ENCODE measurements at places on chromosomes 2 and 18.

GRCh38 chr2:104648376-104648775, 205.5 kb upstream of the POU3F3 start:
- DNase-seq = no peak

GRCh38 chr2:227871375-227871791, at the start of gene DAW1:
Gene DAW1 (plus strand): TSS chr2:227871631. CDS start chr2:227871690, 59 bp downstream.
- DNase-seq = no peak

- no peak for DNase-seq
These were observed 85.1 kb upstream of the FZD5 start for GRCh38 chr2:207854484-207855440.

- no peak for DNase-seq
These were observed 194.1 kb upstream of the DSEL start for GRCh38 chr18:67710639-67711038.

DNA sequence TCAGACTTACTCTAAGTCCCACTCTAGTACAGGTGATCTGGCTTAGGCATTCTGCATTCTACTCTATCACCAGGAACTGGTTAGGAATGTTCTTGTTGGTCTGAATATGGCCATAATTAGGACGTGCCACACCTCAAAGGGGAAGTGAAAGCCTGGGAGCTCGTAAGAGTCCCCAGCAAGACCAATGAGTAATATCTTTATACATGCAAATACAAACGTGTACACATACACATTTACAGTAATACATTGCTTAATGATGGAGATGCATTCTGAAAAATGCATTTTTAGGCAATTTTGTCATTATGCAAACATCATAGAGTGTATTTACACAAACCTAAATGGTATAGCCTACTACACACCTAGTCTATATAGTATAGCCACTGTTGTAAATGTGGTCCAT, 19.5 kb upstream of the ERCC3 start:
- no peak for DNase-seq

DNA sequence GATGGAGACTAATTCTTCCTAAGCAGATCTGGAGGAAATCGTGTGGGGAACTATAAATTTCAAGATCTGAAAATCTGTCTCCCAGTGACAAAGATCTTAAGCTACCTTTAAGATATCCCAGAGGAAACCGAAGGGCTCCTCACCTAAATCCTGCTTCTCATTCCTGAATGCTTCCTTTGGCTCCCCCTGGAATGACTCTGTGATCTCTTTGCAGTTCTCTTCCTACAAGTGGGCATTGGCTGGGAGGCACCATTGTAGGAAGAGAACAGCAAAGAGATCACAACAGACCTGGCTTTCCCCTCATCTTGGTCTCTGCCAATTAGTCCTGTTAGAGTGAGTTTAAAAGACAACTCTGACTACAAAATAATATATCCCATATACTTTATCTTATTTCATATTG, 70.0 kb upstream of the KCNH7 start:
- no peak for DNase-seq

DNA sequence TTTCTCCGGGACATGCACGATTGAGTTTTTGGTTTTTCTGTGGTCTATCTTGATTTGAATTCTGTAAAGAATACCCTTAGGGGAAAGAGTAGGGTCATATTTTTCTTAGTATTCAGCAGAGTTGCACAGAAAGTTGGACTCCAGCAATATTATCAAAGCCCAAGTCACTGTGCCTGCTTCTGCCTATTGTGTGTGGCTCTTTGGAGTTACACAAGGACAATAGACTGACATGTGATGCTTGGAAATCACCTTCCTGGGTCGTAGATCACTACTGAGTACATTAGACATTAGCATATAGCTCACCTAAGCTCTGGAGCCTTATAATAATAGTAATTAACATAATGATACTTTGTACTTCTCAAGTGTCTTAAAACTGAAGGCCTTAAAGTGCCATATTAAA, 238.8 kb upstream of the FOSL2 start:
- DNase-seq = no peak

GRCh38 chr2:53880756-53881155, 21.0 kb upstream of the GPR75 start:
- no peak for DNase-seq

GRCh38 chr2:85156153-85156552, 23.0 kb downstream of the TCF7L1 start:
- DNase-seq = no peak

GRCh38 chr2:219483451-219484342, 15.0 kb upstream of the GMPPA start:
- DNase-seq = no peak

GRCh38 chr2:34961822-34962221, 1362.7 kb upstream of the FAM98A start:
- no peak for DNase-seq

- DNase-seq = no peak
These were observed 1378.4 kb upstream of the PIK3C3 start for GRCh38 chr18:40576507-40577115.

- DNase-seq = no peak
These were observed 7.9 kb downstream of the TMEM198 start for GRCh38 chr2:219551441-219552381.

GRCh38 chr2:27715318-27716210, 51.9 kb downstream of the SLC4A1AP start:
- DNase-seq = no peak

DNA sequence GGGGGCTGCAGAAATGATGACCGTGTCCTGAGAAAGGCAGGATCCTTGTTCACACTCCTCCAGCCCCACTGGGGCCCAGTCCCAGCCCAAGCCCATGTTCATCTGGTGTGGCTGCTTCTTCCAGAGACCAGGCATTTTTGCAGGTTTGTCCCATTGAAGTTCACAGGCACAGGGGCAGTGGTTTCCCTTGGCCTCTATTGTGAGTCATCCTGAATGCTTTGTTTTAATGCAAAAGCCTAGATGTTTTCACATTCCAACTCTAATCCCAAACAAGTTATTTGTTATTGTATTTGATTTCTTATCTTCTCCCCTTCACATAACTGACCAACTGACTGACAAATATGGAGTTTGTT, 426.4 kb upstream of the ID2 start:
- DNase-seq = no peak

DNA sequence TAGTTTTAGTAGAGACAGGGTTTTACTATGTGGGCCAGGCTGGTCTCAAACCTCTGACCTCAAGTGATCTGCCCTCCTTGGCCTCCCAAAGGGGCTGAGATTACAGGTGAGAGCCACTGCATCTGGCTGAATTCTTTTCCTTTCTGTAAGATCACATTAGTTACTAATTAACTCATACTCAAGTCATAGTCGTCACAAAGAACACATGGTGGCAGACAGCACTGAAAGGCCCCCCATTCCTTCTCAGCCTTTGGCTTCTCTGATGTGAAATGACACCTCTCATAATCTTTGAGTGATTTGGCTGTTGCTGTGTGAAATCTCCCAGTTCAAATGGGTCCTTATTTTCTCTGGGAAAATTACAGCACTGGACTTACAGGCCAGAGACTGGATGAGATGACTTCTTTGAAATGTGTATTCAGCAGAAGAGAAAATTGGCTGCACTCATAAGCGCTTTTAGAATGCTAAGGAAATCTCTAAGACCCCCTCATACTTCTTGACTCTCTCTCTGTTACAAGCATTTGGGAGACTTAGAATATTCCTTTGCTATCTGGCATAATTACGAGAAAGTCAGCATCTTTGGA, 764.8 kb downstream of the RNF144A start:
- DNase-seq = no peak

GRCh38 chr2:239312741-239313667, 87.8 kb downstream of the HDAC4 start:
- peak; percentile 68 for DNase-seq

- DNase-seq = no peak
These were observed 51.3 kb upstream of the SERTAD2 start for GRCh38 chr2:64704996-64705395.

DNA sequence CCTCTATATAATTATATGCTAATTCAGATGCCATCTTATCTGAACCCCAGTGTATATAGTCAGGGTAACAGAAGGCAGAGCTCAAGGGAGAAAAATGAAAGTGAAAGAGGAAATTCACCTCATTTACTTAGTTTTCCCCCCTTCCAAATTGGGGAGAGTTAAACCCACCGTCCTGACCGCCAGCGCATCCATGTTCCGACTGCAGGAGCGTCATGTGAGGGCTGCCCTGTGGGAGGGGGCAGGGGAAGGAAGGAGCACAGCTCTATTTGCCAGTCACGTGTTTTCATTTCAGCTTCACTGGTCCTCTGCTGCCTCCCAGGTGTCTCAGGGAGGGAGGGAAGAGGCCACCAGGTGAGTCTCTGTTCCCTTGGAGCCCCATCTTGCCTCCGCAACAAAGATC, 13.2 kb downstream of the CNNM4 start:
- no peak for DNase-seq

DNA sequence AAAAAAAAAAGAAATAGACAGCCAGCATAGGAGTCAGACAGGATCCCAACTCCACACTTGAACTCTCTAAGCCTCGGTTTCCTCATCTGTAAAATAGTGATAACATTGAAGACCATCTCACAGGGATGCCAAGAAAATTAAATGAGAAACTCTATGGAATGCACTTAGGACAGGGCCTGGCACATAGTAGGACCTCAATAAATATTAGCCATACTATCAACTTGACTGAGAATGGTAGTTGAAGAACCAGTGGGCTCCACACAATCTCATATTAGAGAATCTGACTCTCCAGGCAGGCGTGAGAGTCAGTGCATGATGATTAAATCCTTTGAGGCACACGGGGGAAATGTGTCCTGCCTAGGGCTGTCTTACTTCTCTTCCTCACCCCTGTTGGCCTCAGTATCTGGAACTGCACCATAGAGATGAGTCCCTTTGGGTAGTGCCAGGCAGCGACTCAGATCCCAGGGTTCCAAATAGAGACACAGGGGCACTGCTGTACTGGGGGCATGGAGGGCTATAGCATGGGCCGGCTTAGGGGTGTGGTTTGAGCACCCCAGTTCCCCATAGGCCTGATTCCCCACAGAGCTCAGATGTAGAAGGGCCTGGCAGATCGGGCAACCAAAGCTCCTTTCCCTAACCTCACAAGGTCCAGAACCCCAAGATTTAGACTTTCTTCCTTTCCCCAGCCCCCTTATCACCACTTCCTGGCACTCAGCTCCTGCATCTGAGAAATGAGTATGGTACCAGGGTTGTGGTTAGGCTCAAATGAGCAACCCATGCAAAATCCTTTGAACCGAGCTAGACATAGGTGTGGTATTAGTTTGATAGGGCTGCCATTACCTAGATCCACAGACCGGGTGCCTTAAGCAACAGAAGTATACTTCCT, 51.3 kb upstream of the CAB39 start:
- no peak for DNase-seq

DNA sequence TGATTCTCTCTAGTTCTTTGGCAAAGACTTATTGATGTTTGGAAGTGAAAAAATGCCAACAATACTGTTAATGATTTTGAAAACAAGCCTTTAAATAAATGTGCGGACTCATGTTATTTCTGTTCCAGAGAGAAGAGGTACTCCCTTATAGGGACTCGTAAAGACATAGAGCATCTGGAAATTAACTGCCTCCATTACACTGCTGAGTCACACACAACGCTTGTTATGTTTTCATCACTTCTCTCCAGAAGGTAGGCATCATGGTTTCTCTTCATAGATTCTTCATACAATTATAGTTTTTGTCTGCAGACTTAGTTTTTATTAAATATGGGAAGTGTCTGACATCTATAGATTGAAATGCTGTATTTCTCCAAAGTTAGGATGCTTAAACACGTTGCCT, 302.5 kb upstream of the EPC2 start:
- DNase-seq = no peak

DNA sequence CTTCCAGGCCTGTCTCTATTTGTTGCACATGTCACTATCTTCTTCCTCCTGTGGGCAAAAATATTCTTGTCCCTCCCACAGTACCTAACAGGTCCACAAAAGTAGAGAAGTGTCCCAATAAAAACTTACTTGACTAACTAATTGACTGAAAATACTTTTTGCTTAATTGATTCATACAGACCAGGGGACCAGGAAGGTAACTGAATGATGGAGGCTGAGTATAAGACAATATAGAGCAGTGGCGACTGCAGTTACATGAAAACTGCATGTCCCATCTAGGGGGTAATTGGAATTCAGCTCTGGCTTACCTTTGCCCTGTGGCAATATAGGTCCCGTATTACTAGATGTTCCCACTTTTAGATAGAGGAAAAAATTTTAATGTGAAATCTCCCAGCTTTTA, 112.9 kb upstream of the CREB1 start:
- no peak for DNase-seq

DNA sequence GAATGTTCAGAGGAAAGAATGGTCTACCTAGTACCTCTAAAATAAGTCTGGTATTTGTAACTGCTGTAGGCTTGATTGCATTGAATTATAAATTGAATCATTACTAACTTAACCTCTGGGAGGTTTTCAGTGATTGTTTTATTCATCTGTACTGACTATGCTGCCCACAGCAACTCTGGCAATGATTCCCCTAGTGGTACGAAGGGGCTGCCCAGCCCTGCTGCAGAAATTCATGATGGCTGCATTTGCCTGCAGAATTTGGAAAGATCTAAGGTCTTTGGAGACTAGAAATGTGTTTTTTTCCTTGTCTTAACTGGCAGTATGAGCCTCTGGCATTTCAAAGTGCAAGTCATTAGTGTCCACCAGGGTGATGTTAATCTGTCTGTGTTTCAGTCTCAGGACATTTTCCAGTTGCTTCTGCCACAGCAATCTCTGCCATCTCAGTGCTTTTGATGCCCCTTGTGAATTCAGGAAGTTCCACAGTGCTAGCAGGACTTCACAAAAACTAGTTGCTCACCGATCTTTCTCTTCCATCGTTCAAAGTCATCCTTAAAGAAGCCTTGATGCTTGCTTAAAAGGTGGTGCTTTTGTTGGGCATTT, 13.4 kb upstream of the LRPPRC start:
- no peak for DNase-seq

DNA sequence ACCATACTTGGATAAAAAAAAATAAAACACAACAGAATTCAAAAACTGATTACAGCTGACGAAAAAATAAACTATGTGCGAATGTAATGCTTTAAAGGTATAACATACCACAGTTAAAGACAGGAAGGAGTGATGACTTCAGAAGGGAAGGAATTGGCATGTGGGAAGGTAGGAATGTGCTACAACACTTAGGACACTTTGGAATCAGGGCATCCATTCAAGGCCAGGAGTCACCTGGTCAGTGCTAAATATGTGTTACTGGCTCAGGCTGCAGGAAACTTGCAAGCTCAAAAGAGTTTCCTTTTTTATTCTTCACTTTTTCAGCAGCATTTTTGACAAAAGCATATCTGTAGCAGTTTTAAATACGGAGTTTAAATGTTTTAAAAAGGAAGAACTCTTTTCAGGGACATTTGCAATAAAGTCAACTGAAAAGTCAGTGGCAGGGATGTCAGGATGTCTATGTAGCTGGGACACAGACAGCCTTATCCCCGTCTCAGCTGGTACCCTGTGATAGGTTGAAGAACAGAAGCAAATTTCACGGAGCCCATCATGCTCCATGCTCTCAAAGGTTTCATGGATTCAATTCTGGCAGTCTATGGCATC, 138.0 kb upstream of the KLHL14 start:
- no peak for DNase-seq

Data from coronary artery (tissue), 2 donors.